ENCODE measurements at places on chromosomes 6 and 20. TPM values are rescaled to one million over a fixed set of nuclear protein-coding genes. Genes with fewer than 3 reads are reported as not detected.

Gene SAMD3
- 0.20 TPM for total RNA-seq

Gene SLC12A5
- total RNA-seq, result not detected

Gene FRK
- total RNA-seq, result under 0.01 TPM

Gene TMEM151B
- not detected for total RNA-seq

Gene HCK
- not detected for total RNA-seq

Gene KIF25
- not detected for total RNA-seq

Gene ADTRP
- 1.8 TPM for total RNA-seq

Gene FLRT3
- total RNA-seq, result 0.78 TPM

Gene FOXS1
- total RNA-seq, result not detected

Gene MAFB
- total RNA-seq, result 4.7 TPM

Gene TNF
- not detected for total RNA-seq

Gene CDS2
- total RNA-seq, result 18.0 TPM

Gene C6orf58
- total RNA-seq, result not detected

Gene HLA-DQB1
- not detected for total RNA-seq

Gene EPB41L1
- 13.2 TPM for total RNA-seq

Gene IL20RA
- total RNA-seq, result 0.37 TPM

Gene KIAA1586
- 15.1 TPM for total RNA-seq

Gene OVOL2
- total RNA-seq, result not detected

Gene ATG5
- total RNA-seq, result 48.5 TPM

Gene REM1
- total RNA-seq, result not detected

Gene PHF1
- 8.1 TPM for total RNA-seq

Gene RAB44
- total RNA-seq, result not detected

Gene OR2B6
- not detected for total RNA-seq

Gene MAP1LC3A
- 5.7 TPM for total RNA-seq

Gene PLEKHG1
- 0.59 TPM for total RNA-seq

Gene CTNNBL1
- total RNA-seq, result 24.6 TPM

Gene PCK1
- total RNA-seq, result not detected

Gene LY6G6D
- not detected for total RNA-seq

Data from subcutaneous preadipocyte (primary cell).